ENCODE measurements at places on chromosomes 1 and 21. TPM values are rescaled to one million over a fixed set of nuclear protein-coding genes. Genes with fewer than 3 reads are reported as not detected.

- DNase-seq: no peak
Observed at GRCh38 chr1:16625497-16626408, 12.4 kb upstream of the NBPF1 start.

DNA sequence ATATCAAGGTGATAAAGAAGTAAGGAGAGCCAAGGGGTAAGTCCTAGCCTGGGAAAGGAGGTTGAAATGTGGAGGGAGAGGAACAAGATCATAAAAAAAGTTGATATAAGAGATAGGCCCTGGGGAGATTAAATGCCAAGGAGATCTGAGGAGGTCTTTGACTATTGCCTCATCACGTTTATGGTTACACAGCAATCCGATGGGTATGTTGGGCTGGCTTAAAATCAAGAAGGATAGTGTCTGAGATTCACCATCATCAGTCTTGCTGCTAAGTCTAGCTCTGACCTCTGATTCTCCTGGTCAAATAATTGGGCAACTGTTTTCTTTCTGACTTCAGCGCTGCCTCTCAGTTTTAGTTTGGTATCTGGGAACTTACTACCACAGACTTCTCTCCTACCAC, 416.3 kb downstream of the GPATCH2 start:
- DNase-seq: no peak

- no peak for DNase-seq
Observed at GRCh38 chr1:8560611-8561544, 243.0 kb downstream of the SLC45A1 start.

GRCh38 chr21:26506956-26507355, 66.1 kb downstream of the CYYR1 start:
- no peak for DNase-seq

TPTE gene
- polyA plus RNA-seq: not detected

DNA sequence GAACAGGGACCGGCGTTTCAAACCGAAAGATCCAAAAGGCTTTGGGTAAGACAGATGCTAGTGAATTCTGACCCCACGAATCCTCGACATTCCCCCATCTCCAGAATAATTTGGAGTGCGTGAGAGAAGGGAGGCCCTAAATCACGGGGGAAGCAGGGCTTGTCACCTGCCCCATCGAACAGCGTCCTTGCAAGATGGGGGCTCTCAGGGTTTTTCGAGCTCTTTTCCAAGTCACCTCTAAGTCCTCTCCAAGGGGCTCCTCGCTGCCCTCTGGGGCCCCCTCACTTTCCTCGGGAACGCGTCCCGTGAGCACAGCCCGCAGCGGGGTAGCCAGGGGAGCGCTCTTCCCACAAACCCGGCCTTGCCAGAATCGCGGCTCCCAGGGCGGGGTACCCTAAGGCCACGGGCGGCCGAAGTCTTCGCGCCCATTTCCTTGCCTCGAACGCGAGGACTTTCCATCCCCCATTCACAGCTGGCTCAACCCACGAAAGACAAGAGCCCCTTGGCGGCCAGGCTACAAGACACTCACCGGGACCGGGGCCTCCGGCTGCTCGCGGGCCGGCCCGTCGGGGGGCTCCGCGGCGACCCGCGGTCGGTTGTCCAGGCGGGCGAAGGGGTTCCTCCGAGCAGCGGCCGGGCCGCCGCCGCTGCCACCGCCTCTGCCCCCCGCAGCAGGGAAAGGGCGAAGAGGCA, 546 bp downstream of the DONSON start:
- peak; percentile 10 for DNase-seq

CELSR2 gene
- polyA plus RNA-seq: 29.8 TPM

GRCh38 chr1:34267326-34267725, 90.6 kb downstream of the C1orf94 start:
- no peak for DNase-seq

ARHGEF10L gene
- 45.7 TPM for polyA plus RNA-seq

- DNase-seq: no peak
Observed at GRCh38 chr1:183304440-183305107, 113.6 kb downstream of the NMNAT2 start.

- DNase-seq: no peak
Observed at GRCh38 chr1:192580351-192580962, 4.9 kb downstream of the RGS1 start.

HSD3B2 gene
- polyA plus RNA-seq: 1.2 TPM

SCYL3 gene
- polyA plus RNA-seq: 20.3 TPM

- DNase-seq: no peak
Observed at GRCh38 chr1:31203215-31203614, 36.5 kb downstream of the NKAIN1 start.

DNA sequence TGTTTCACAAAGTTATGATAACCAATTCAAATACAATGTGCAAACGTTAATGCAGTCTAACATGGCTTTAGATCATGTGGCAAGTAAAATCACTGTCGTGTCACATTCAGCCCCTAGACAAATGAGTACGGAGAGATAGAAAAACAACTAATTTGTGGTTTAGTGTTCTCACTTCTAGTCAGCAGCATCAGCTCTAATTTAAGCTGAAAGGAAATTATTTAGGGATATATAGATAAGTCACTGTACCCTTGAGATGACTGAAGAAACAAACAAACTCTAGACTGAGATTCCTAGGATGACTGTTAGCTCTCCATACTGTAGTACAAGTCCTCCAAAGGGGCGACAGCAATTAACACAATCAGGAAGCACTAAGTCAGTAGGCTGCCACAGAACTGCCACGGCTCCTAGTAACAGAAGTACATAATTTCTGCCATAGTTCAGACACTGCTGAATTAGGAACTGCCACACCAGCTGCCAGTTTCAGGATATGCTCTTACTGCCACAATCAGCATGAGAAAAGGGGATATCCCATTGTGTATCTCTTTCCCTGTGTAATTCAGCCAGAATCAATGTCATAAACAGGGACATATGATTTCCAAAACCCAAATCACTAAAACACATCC, 150.4 kb upstream of the NEGR1 start:
- no peak for DNase-seq

DNA sequence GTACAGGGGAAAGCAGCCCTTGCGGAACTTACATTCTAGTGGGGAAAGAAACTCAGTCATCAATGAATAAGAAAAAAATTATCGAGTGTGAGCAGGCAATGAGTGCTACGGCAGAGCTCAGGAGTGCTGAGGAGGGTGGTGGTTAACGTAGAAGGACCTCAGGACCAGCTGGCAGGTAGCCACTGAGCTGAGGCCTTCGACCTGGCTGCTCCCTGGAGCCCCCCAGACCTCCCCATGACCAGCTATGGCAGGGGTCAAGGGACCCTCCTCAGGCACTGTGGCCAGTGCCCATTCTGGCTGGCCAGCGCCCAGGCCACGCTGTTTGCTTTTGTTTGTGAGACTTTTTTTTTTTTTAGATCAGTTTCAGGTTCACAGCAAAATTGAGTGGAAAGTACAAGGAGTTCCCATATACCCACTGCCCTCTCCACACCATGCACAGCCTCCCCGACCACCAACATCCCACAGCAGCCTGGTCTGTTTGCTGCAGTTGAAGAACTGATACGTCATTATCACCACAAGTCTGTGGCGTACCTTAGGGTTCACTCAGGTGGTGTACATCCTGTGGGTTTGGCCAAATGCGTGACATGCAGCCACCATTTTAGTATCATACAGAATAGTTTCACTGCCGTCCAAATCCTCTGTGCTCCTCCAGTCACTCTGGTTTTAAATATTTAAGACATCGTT, 11.8 kb upstream of the TTC22 start:
- DNase-seq: no peak
